ENCODE measurements at places on chromosomes 5 and 9.

- DNase-seq = peak; percentile 99
Measured at GRCh38 chr5:135429301-135430134, 17.6 kb downstream of the DCANP1 start.

- no peak for DNase-seq
Measured at GRCh38 chr9:110161940-110162339, 46.0 kb downstream of the C9orf152 start.

- DNase-seq = no peak
Measured at GRCh38 chr5:174759091-174759490, 34.7 kb downstream of the MSX2 start.

DNA sequence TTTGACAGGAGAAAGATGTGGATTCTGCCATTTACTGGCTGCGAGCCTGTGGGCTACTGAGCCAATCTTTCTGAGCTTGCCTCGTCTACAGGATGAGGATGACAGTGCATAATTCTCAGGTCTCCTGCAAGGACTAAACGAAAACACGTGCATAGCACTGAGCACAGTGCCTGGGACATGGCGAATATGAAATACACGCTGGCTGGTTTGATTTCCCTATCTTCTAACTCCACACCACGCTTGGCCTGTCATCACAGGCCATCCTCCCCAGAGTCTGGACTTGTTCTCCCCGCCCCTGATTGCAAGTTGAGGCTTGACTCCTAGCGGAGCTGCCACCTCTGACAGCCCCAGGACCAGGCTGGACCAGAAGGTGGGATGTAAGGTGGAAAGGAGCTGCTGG, 37.9 kb downstream of the ARPC5L start:
- DNase-seq = peak; percentile 7

DNA sequence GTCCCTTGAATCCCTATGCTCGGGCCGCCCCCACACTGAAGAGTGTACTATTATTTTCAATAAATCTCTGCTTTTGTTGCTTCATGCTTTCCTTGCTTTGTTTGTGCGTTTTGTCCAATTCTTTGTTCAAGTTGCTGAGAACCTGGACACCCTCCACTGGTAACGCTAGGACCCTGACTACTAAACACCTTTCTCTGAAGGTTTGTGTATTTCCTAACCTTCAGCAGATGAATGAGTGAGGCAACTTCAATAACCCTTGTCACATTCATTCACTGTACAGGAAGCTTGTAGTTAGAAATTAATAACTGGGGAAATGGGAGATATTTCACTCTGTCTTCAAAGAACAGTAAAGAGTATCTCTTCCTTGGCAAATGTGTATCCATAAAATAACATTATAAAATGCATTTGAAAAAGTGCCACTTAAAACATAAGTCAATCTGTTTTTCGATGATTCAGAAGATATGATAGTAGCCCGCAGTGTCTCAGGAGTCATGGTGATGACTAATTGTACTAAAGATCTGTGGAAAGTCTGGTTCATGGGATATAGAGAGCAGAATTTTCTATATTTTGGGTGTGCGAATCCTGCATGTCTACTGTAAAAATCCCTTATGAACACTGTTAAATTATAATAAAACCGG, 43.2 kb upstream of the ANKH start:
- DNase-seq = peak; percentile 35
